ENCODE measurements at places on chromosomes 4 and X.

GRCh38 chr4:39384563-39384962, 18.4 kb upstream of the RFC1 start:
- no peak for DNase-seq

DNA sequence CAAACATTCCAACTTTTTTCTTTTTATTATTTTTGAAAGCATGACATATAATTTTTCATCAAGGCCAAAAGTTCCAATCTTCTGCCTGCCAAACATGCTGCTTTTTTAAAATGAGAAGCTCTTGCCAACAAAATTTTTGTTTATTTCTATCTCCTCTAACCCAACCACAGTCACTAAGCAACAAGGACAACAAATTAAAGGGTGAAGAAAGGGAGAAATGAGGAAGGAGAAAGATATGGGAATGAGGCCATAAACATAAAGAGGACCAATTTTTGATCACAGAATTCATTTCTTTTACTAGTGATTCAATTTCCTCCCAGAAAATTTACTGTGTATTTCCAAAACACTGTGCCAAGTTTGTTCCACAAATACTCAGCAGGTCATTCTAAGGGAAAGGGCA, 537.0 kb upstream of the DIAPH2 start:
- DNase-seq, result no peak

DNA sequence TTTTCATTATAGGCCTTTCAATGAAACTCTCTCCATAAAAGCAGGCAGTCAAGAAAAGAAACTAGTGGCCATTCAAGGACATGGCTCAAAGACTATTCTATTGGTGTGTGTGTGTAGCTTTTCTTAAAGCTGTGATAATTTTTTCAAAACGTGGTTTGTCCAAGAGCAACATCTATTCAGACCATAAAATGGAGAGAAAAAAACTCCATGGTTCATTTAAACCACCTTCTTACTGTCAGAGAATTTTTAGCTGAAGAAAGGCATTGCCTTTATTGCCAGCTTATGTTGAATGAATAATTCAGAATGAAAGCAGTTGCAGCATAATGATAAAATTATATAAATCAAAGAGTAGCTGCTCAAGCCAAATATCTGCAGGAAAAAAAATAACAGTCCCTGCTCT, 325.5 kb downstream of the PCDH18 start:
- DNase-seq, result no peak

GRCh38 chrX:38106991-38107655, 100.8 kb downstream of the SYTL5 start:
- no peak for DNase-seq

DNA sequence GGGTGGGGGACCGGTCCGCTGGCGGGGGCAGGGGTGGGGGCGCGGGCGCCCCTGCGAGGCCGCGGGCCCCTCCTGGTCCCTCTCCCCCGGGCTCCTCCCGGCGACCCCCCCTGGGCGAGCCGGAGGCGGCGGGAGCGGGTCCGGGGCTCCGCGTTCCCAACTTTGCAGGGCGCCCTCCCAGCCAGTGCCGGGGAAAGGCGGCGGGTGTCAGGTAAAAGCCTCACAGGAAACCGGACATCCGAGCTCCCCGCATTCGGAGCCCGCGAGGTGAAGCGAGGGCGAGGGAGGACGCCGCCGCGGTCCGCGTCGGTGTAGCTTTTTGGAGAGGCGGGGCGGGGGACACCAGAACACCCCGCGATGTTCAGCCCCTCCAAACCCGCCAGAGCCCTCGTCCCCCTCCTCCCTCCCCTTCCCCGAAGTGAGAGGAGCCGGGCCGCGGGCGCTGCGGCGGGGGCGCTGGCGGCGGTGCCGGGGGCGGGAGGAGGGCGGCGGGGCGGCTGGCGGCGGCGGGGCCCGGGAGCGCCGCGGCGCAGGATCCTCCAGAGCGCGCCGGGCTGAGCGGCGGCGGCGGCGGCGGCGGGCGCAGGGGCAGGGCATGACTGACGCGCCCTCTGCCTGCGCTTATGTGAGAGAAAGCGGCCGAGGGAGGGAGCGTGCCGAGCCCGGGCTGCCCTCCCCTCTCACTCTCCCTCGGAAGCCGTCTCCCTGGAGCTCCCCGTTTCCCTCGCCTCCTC, at the start of gene VEGFC:
VEGFC (minus strand) TSS at position 597 of the 734 bp plus-strand sequence. CDS start 611 bp downstream, outside the sequence.
- no peak for DNase-seq

GRCh38 chr4:184732126-184732525, 1.8 kb downstream of the CENPU start:
- no peak for DNase-seq

GRCh38 chr4:81814987-81815541, 343.4 kb upstream of the RASGEF1B start:
- no peak for DNase-seq

DNA sequence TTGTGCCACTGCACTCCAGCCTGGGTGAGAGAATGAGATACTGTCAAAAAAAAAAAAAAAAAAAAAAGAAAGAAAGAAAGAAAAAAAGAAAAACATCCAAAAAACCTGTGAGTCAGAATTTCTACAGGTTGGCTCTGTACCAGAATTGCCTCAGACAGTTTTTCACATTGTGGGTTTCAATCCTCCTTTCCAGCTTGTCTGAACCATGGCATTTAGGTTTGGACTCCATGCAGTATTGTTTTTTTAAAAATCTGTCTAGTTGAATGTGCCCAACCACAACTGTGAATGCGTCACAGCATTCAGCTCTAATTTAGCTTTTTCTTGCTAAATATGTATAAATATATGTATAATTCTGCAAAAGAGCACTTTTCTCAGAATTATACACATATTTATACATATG, 31.4 kb upstream of the ARSH start:
- no peak for DNase-seq

GRCh38 chr4:155271557-155271956, 63.1 kb downstream of the NPY2R start:
- DNase-seq, result no peak

GRCh38 chr4:46952451-46952850, 40.9 kb downstream of the GABRA4 start:
- no peak for DNase-seq

- DNase-seq, result no peak
These were observed 1052.5 kb upstream of the LCORL start for GRCh38 chr4:19074036-19074435.

DNA sequence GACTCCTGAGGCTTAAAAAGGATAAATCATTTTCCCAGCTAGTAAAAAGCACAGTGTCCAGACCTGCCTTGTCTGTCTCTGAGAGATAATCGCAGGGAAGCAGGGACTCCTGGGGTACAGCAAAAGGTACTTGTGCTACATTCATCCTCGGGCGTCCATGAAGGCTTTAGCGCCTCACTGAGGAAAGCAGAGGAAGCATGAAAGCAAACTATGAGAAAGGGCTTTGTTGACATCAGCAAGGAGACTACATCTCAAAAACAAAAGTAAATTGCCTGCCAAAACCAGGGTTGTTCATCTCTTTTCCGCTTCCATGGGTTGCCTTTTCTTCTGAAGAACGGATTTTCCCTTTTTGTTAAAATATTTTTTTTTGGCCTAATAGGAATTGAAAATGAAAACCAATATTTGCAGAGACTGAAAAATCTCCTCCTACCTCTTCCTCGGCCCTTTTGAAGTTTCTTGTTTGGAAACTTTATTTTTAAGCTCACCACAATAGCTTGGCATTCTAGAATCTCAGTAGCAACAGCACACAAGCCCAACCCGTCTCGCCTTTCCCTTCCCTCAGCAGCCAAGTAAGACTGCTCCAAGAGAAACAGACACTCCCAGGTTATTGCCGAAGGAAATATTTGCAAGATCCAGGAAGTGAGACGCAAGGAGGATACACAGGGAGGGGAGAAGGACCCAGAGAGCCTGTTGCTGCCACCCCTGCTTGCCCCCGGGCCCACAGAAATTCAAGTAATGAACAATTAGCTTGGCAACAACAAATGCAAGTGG, 148.3 kb upstream of the DGKK start:
- DNase-seq, result no peak

- no peak for DNase-seq
These were observed 2.8 kb downstream of the VEGFC start for GRCh38 chr4:176789955-176790354.

DNA sequence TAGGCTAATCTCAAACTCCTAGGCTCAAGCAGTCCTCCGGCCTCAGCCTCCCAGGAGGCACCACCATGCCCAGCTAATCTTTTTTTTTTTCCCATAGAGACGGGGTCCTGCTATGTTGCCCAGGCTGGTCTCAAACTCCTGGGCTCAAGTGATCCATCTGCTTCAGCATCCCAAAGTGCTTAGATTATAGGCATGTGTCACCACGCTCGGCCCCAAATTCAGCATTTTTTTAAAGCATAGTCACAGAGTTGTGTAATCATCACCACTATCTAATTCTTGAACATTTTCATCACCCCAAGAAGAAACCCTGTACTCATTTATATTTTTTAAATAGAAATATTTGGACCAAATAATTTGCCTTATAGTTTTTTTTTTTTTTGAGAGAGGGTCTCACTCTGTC, 10.3 kb downstream of the CENPI start:
- no peak for DNase-seq

DNA sequence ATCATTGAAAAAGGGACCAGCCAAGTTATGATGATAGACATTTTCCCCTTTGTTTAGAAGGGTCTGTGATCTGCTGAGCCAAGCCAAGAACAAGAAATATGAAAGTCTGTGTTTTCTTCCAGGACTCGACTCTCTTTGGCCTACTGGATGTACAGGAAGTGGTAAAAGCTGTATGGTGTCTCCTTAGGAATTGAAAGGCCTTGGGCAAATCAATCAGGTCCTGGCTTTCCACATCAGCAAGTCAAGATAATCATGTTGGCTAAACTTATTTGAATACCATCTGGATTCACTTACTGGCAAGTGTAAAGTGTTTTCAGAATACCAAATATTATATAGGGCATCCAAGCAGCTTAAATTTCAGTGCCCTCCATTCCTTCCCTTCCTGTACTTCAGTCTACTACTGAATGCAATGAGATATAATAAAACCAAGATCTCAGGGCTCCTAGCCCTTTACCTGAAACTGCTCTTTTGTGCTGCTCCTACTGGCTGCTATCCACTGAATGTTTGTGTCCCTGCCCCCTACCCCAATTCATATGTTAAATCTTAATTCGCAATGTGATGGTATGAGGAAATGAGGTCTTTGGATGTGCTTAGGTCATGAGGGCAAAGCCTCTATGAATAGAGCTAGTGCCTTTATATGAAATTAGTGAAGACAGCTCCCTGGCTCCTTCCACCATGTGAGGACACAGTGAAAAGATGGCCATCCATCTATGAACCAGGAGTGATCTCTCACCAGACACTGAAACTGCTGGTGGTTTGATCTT, 578.0 kb downstream of the SPRY1 start:
- DNase-seq, result no peak

GRCh38 chrX:142204522-142205433, at the start of gene MAGEC2:
Gene MAGEC2 (minus strand): TSS chrX:142205290. CDS start chrX:142203987, 1,303 bp downstream.
- no peak for DNase-seq

- DNase-seq, result no peak
These were observed 107.9 kb downstream of the ABLIM2 start for GRCh38 chr4:8050555-8051206.

GRCh38 chrX:30876367-30876766, 12.7 kb downstream of the TAB3 start:
- no peak for DNase-seq

DNA sequence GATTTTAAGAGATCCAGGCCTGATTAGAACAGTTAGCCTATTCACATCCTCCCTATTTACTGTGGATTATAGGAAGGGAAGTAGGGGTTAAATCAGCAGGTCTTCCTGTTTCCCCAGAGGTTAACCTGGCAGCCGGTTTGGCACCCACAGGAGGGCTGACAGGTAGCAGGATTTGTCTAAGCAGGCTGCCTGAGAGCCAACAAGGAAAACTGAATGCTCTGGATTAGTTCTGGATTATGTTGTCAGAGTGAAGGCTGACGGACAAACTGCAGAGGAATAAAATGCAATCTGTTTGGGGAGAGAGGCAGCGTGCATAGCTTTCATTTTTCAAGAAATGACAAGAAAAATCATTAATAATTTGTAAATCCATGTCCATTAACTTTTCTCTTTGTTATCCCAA, 397.1 kb upstream of the FAM241A start:
- no peak for DNase-seq

All from non-pigmented ciliary epithelial cell (primary cell).